ENCODE measurements at places on chromosomes 6 and 20.
A peak's percentile ranks its signal among the peaks of the same experiment; 100 is the strongest.

GRCh38 chr6:140846503-140847261 is 1286.0 kb upstream of the GJE1 start:
- no peak for DNase-seq

- no peak for DNase-seq
Observed at GRCh38 chr6:81896525-81897503, 144.3 kb upstream of the TENT5A start.

DNA sequence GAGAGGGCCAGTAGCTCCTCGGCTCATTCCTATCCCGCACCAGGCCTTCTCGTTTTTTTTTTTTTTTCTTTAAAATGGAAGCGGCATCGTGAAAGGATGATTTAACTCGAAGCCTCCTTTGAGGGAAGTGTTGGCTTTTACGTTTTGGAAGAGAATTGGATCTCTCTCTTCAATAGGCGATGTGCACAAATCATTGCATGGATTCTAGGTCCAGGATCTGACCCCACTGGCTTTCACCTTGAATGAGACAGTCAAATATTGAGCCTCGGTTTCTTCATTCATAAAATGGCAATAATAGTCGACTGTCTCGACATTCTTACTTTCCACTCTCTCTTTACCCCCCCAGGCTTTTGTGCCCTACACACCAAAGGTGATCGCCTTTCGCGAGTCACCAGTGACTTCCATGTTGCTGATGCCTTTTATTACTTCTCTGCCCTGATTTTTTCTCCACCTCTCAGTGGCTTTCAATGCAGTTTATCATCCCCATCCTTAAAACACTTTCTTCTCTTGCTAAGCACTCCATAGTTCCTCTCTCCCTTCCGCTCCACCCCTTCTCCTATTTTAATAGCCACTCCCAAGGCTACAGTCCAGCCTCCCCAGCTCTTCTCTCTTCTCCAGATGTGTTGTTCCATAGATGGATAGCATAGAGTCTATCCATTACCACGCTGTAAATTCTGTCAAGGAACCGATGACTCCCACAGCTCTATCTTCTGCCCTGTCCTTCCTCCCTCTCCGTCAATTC is 473 bp upstream of the DTNBP1 start:
- DNase-seq, result no peak

DNA sequence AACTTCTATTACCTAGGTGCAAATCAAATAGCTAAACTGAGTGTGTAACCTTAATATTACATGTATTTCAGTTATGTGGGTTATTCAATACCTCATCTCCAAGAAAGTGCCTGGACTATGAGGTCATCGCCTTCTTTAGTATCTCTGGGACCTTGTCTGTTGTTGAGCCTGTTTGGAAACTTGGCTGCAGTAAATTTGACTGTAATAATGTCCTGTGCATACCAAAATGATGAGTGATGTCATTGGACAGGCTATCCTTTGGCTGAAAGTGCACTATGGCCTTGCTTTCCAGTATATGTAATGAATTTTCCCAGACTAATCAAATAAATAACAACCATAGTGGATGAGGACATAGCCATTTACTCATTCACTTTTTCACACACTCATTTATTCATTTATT is 455.1 kb downstream of the ADGRB3 start:
- DNase-seq, result no peak

- DNase-seq, result no peak
Observed at GRCh38 chr20:58784321-58785074, 66.2 kb downstream of the GNAS-AS1 start.

- DNase-seq, result no peak
Observed at GRCh38 chr6:51552435-51552834, 535.0 kb downstream of the PKHD1 start.

DNA sequence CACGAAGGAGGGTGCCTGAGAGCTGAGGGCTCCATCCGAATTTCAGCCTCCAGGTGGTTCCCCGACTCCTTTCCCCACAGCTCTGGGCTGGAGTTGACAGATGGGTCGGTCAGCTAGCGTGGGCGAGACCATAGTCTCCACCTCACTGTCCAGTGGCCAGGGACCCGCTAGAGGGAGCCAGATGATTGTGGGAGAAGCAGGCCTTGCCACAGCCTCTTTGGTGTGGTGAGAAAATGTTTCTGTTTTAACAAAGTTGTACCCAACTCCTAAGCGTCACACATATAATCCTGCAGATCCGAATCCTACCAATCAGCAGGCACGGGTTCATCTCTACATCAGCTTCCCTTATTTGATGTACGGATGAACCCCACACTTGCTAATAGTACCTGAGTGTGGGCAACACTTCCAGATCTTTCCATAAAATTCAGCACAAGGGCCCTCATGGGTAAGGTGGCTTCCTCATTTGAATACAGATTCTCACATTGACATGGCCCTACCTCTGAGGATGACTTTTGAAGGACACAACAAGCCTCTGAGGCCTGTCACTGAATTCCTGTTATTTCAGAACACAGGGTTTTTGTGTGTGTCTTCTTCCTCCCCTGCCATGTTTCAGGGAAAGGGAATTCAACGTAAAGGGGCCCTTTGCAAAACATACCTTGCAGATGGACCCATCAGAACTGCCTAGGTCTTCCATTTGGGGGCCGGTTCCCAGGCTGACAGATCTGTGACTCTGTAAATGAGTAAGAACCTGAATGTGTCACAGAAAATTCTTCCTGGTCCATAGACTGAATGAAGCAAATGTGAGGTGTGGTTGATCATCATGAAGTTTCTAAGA is 103.2 kb upstream of the DUSP22 start:
- DNase-seq, result peak; percentile 89

GRCh38 chr6:27332692-27333641 is 20.9 kb upstream of the POM121L2 start:
- peak; percentile 50 for DNase-seq

GRCh38 chr6:127538750-127539264 is 19.7 kb upstream of the MTCL3 start:
- no peak for DNase-seq

- no peak for DNase-seq
Observed at GRCh38 chr6:64786736-64787135, 920.3 kb downstream of the EYS start.

GRCh38 chr6:109192865-109193264 is 97.6 kb downstream of the CEP57L1 start:
- DNase-seq, result no peak

- DNase-seq, result no peak
Observed at GRCh38 chr6:148118244-148118643, 224.4 kb upstream of the SASH1 start.

DNA sequence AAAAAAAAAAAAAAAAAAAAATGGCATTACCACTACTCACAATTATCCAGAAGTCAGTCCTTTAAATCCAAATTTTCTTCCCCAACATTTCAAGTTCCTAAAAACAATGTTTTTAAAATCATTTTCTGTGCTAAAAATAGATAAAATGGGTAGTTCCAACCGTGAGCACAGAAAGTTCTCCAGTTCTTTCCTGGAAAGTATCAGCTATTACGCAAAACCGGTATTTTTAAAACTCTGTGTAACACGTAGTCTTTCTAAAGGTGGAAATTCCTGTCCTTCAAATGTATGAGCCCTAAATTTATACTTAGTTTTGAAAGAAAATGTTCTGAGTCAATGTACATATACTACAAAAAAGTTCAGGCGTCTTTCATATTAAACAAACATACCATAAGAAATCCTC is 83.5 kb upstream of the SCAF8 start:
- no peak for DNase-seq

GRCh38 chr6:158467923-158468322 is 92.0 kb upstream of the TMEM181 start:
- no peak for DNase-seq

GRCh38 chr6:139380168-139380567 is 5.7 kb upstream of the CITED2 start:
- DNase-seq, result no peak

- no peak for DNase-seq
Observed at GRCh38 chr6:154476494-154476893, 34.0 kb downstream of the CNKSR3 start.

GRCh38 chr6:16238963-16239797 is 793 bp downstream of the GMPR start:
- peak; percentile 23 for DNase-seq

- no peak for DNase-seq
Observed at GRCh38 chr20:63972312-63973159, 2.8 kb upstream of the ZNF512B start.

DNA sequence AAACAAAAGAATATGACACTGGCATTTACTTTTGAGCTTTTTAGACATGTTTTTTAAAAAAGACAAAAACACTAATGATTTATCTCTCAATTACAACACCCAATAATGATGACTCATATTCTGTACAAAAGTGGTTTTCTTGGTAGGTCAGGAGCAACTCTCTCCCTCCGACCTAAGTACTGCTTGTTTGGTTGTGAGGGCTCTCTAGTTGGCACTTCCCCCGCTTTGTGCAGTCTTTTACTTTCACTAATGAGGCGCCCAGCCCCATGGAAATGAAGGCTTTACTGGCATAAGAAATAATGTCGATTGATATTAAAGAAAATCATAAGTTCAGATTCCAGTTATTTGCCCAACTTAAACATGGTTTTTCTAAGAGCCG is 1.3 kb downstream of the KPNA5 start:
- DNase-seq, result peak; percentile 25

GRCh38 chr20:40547483-40548091 is 141.4 kb downstream of the MAFB start:
- DNase-seq, result no peak

DNA sequence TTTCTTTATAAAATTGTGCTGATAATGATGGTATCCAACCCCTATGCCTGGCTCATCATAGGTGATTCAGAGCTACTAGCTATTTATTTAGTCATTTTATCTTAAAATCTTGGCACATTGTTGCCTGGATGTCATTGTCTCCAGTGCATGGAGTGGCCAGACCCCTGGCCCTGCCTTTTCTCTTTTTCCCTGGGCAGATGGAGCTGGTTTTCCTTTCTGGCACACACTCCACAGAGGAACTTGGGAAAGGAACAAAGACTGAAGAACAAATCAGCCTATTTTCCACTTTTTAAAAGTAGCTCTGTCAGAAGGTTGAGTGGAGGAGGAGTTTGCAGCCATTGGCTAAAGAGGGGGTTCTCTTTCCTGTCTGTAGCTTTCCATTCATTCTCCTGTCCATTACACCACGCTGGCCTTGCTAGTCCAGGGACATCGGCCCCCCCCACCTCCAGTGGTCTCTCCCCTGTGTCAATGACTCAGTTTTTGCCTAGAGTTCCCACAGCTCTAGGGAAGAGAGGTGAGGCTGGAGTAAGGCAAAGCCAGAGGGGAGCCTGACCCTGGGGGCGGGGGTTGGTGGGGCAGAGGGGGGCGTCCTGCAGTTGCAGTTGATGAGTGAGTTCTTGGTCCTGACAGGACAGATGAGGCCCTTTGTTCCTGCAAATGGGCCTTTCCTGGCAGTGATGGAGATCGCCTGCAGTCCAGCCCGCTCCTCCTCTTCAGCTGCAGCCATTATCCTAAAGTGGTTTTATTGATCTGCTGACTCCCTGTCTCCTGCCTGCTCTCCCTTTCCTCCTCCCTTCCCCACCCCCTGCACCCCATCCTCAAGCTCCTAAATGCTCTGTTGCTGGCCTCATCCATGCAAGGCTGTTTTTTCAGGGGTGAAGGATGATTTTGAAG is 774.5 kb downstream of the DHX35 start:
- DNase-seq, result no peak

GRCh38 chr20:20010639-20011500 is 6.3 kb upstream of the NAA20 start:
- no peak for DNase-seq

- DNase-seq, result no peak
Observed at GRCh38 chr6:82584856-82585255, 221.2 kb downstream of the TPBG start.

DNA sequence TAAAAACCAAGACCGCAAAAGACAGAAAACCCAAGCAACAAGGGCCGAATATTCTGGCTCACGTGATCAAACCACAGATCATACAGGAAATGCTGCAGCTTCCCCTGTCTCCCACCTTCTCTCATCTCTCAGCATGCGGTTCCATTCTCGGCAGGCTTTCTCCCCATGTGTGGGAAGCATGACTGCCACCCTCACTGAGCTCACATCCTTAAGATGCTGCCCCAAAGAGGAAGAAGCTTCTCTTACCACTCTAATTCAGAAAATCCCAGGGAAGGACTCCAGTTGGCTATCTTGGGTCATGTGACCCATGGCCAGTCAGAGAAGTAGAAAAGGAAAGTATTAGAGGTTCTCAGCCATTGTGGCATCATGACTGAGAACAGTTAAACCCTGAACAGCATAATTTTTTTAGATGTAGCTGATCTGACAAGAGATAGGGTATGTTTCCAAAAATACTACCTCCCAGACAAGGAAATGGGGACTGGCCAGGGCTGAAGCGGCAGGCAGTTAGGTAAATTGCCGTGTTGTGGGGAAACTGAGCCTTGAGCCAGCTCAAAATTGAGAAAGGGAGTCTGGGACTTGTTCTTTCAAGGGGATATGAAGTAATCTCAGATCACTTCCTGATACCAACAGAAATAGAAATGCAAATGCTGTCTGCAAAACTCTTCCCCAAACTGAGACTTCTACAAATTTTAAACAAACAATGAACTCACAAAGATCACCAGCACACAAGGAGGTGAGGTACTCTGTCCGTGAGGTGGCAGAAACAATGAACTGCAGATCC is 37.1 kb upstream of the GRM4 start:
- DNase-seq, result peak; percentile 67

DNA sequence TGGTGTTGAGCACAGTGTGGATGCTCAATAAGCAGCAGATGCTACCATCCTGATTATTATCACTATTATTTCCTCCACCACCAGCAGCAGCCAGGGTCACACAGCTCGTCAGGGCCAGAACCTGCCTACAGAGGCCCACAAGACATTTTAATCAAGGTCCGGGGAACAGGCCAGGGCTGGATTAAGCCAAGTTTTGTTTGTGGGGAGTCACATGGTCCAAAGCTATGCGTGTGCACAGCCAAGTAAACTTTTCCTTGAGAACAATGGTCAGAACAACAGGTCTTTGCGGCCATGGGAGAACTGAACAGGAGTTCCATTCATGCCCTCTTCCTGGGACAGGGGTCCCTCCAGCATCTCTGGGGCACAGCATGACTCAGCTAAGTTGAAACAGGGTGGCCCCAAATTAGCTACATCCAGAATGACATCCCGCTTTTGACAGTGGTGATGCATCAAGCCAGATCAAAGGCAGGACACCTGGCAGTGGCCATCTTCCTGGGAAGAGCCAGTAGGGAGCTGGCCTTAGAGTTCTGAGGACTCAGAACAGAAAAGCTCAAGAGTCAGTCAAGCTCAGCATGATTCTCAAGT is 11.7 kb downstream of the SNTA1 start:
- DNase-seq, result no peak

DNA sequence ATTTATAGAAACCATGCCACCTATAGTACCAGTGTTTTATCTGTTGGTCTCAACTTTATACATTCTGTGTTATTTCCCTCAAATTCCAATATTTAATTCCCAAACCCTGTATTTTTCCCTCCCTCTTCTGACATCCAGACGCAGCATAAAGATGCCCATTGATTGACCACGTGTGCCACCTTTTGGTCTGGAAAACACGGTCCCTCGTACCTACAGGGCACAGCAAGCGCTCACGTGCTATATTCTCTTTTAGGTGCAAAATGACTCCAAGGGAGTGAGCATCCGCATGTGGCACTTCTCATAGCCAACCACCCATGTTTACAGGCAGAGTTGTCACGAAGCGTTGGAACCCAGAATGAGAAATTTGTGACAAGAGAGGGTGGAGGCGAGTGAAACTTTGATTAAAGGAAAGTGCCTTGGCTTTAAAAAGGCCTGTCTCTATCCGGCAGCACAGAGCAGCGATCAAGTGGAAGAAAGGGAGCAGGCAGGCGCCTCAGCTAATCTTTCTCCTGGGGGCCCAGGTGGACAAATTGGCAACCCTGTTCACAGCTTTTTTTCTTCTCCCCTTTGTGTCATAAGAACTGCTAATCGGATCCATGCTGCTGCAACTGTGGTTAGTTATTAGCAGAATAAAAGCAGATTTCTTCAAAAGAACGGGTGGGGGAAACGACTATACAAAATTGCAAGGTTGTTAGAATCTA is 225.9 kb downstream of the TMEM242 start:
- no peak for DNase-seq
